Type B pancreatic cell (in vitro differentiated cells): ENCODE measurements at places on chromosomes 1 and 21. TPM values are rescaled to one million over a fixed set of nuclear protein-coding genes. Genes with fewer than 3 reads are reported as not detected.

RNF19B gene
- total RNA-seq = 20.1 and 33.8 TPM in 2 replicates

GRCh38 chr1:200857804-200858203, 15.0 kb upstream of the GPR25 start:
- no peaks in the 10 kb centered on the region for H3K27me3 ChIP-seq
- H3K4me1 ChIP-seq = no peaks in the 10 kb centered on the region
- peaks cover 28% of the 10 kb centered on the region for H3K36me3 ChIP-seq
- no peak for DNase-seq

NFASC gene
- total RNA-seq = 16.4 and 20.0 TPM in 2 replicates

CD1E gene
- total RNA-seq = not detected in 2 replicates

LRRC71 gene
- total RNA-seq = 0.58 TPM in 1 of 2 replicates, not detected in the other

DNA sequence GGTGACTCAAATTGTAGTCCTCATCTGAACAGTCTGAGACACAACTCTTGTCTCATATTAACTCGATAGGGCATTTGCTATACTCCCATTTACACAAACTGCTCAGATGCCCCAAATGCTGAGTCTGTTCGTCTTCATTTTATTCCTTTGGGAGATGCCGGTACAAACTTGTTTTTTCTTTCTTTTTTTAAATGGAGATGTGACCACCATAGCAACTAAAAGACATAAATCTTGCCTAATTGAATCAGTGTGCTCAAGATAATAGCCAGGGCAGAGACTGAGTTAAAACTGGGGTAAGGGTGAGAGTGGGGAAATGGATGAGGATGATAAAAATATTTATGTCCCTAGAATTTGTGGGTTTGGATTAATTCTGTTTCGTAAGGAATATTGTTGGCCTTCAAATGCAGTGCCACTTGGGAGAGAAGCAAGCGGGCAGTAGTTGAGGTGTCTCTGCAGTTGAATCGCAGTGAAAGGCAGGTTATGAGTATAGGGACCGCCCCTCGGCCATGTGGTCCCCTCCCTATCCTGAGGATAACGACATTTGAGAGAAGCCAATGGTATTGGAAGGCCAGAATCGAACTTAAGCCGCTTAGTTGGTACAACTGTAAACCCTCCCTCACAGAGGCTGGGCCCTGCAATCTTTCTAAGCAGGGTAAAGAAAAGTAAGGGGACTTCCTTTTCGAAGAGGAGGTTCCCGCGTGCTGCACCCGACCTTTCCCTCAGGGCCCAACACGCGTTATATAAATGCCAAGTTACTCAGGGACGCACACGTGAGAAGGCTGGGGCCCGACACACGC, 859 bp upstream of the LRRC8B start:
- H3K4me1 ChIP-seq = peaks cover 15% of the 10 kb centered on the region
- DNase-seq = no peak
- peak overlapping the region; percentile 90 for H3K4me3 ChIP-seq
- no peaks in the 10 kb centered on the region for H3K27me3 ChIP-seq
- H3K36me3 ChIP-seq = no peaks in the 10 kb centered on the region
- H3K27ac ChIP-seq = peak overlapping the region; percentile 86

DNA sequence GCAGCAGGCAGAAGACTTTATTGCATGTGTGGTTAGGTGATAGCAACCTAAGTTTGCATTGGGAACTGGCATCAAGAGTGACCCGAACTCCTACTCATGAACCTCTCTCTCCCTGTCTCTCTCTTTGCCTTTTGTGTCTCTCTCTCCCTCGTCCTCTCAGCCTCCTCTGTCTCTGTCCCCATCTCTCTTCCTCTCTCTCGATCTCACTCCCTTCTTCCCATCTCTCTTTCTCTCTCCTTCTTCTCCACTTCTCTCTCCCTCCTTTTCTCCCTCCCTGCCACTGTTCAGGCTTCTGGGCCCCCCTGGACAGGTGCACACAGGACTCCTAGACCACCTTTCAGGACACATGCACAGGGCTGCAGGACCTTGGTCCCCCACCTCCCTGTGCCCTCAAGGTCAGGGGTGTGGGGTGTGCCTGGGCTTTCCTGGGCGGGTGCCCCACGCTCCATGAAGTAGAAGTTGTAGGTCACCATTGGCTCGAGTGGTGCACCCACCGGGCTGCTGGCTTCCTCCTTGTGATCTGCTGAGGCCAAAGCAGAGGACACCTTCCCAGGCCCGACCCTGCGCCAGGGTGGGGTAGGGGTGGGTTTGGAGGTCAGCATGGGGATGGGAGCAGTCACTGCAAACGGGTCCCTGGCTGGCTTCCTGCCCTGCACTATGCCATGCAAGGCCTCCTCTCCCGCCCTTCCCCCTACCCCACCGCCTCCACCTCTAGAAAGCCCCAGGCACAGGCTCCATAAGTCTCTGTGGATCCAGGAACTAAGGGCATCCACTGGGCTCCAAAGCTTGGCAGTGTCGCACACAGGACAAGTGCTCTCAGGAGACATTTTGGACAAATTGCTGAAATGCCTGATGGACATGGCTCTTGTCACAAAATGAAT, 13.2 kb upstream of the ZBTB17 start:
- no peaks in the 10 kb centered on the region for H3K27me3 ChIP-seq
- no peaks in the 10 kb centered on the region for H3K4me1 ChIP-seq
- H3K36me3 ChIP-seq = no peaks in the 10 kb centered on the region
- H3K27ac ChIP-seq = no peak overlapping the region
- no peak for DNase-seq
- H3K4me3 ChIP-seq = no peak overlapping the region

GRCh38 chr21:29704719-29705118, 235.1 kb downstream of the GRIK1 start:
- no peak overlapping the region for H3K4me3 ChIP-seq
- H3K27me3 ChIP-seq = no peaks in the 10 kb centered on the region
- H3K36me3 ChIP-seq = no peaks in the 10 kb centered on the region
- no peak for DNase-seq

DNA sequence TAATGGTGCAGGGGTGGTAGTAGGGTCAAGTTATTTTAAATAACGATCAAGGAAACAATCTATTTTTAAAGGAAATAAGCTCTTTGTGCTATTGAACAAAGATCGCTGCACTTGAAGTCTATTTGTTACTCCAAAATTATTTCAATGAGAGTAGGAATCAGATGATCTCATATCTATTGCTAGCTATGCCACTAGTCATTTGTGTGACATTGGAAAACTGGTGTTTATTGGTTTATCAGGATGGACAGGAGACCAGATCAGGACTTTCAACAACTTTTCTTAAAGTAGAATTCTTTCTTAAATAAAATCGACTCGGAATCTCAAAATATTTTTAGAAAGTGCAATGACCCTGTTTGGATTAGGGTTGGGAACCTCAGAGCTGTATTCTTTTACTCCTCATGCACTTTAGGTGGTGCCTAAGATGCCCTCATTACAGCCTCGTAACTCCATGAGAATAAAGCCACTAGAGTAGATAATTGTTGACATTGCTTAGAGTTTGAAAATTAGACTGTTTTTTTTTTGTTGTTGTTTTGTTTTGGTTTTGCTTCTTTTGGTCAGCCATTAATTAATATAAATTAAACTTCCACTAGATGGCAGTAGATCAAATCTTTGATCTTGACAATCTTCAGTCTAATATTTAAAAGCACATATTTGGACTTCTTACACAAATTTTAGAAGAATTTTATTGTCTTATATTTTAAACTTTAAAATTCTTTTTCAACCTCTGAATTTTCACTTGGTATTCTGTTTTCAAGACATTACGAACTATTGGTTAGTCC, 352.4 kb downstream of the USP25 start:
- no peak overlapping the region for H3K4me3 ChIP-seq
- H3K27me3 ChIP-seq = no peaks in the 10 kb centered on the region
- H3K36me3 ChIP-seq = peaks cover 4% of the 10 kb centered on the region

- DNase-seq = no peak
- no peaks in the 10 kb centered on the region for H3K4me1 ChIP-seq
- no peak overlapping the region for H3K4me3 ChIP-seq
- H3K27me3 ChIP-seq = no peaks in the 10 kb centered on the region
- H3K36me3 ChIP-seq = no peaks in the 10 kb centered on the region
Observed at GRCh38 chr1:200290010-200290685, 119.7 kb downstream of the ZNF281 start.

GRCh38 chr1:213296558-213296957, 245.5 kb downstream of the RPS6KC1 start:
- DNase-seq = no peak
- no peak overlapping the region for H3K27ac ChIP-seq
- H3K4me1 ChIP-seq = no peaks in the 10 kb centered on the region

- H3K27ac ChIP-seq = no peak overlapping the region
- H3K36me3 ChIP-seq = no peaks in the 10 kb centered on the region
- H3K27me3 ChIP-seq = peaks cover 57% of the 10 kb centered on the region
- DNase-seq = no peak
- H3K4me3 ChIP-seq = peak overlapping the region; percentile 80
Observed at GRCh38 chr1:3067301-3067670, 1.7 kb upstream of the PRDM16 start.
